ENCODE measurements at places on chromosomes 7 and 10.

DNA sequence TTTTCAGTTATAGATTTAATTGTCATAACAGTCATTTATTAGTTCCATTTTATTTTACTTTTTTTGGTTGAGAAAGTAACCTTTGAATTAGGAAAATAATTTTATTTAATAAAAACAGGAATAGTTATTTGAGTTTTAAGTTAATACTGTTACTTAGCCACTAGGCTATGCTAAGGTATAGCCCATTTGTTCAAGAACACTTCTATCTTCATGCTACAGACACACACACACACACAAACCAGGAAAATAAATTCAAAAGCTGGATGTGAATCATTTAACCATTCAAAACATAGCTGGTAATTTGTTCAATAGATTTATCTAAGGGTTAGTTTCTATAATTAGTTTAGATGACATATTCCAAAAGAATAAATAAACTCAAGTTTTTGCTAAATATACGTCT, 148.4 kb downstream of the RNF133 start:
- DNase-seq: no peak

DNA sequence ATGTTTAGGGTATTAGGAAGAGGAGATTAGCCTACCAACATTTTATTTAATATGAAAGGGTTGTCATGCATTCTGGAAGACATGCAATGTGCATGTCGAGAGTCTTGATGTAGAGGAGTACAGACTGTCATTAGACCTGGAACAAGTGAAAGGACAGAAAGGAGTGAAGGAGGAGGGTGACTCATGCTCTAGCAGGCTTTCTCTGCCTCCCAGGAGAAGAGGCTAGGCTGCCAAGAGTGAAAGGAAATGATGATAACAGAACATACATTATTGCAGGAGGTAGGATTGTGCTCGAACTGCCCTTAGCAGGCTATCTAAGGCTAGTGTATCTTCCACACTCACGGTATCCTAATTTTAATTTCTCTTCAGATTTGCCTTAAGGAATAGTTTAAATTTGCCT, 228.8 kb downstream of the EXOC4 start:
- no peak for DNase-seq

GRCh38 chr10:102435529-102436233, 3.3 kb upstream of the CUEDC2 start:
- no peak for DNase-seq

DNA sequence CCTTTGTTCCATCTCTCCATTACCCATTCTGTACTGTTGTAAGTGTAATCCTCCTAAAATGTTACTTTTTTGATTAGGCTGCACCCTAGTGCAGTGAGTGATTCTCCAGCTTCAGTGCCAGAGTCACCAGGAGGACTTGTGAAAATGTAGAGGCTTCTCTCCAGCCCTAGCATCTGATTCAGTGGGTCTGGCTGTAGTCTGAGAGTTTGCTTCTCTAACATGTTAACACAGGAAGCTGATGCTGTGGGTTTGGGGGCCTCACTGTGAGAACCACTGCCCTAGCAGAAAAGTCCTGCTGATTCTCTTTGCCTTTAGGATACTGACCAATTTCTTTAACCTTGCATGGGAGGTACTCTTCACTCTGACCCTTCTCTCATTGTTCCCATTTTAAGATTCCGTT, 24.4 kb downstream of the CSGALNACT2 start:
- DNase-seq: no peak

DNA sequence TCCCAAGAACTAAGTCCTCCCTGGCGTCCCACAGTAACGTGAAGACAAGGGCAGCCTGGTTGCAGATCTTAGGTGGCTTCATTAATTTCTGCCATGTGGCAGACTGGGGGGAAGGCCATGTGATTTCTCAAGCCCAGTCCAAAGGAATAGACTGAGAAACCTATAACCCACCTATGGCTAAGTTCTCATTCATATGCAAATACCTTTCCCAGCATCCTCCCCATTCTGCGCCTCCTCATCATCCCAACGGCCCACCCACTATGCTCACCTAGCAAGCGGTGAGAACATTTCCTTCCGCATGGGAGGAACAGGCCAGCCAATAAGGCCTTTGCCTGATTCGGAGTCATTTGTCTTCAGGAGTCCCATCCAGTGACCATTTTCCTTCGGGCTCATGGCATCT, 8.2 kb upstream of the CLEC2L start:
- no peak for DNase-seq

GRCh38 chr7:4964506-4964905, 5.5 kb upstream of the MMD2 start:
- DNase-seq: no peak

DNA sequence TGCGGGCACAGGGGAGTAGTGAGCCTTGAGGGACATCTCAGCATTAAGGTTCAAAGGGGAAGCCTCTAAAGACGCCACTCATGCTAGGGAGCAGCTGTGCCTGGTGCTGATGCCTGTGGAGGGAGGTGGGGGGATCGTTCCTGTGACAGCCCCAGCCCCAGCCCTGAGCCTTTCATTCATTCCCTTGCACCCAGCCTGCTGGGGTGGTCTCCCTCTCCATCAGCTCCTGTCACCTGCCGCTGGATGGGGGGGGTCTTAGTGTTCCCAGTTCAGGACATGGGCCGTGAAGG, 11.6 kb downstream of the ZNF316 start:
- no peak for DNase-seq

GRCh38 chr7:28684650-28685241, 272.4 kb downstream of the CREB5 start:
- DNase-seq: no peak

GRCh38 chr10:84225427-84226173, at the start of gene LRIT2:
Gene LRIT2, minus strand, starts transcription at chr10:84225544. Its CDS starts 24 bp downstream, at chr10:84225520.
- no peak for DNase-seq

Data from activated CD4-positive, CD25-positive, alpha-beta regulatory T cell treated with anti-CD3 and anti-CD28 coated beads, Interleukin-2, amount 50 U/mL, for 16 hours (primary cell).